Lower leg skin (tissue), 4 donors: ENCODE measurements at places on chromosomes 3 and 15. TPM values are rescaled to one million over a fixed set of nuclear protein-coding genes. Genes with fewer than 3 reads are reported as not detected.

The CHST2 gene
- total RNA-seq = 2.2 TPM

The ACVR2B gene
- 2.5 TPM for total RNA-seq

The GPR160 gene
- 6.3 TPM for total RNA-seq

The SMAD6 gene
- 2.0 TPM for total RNA-seq

The LARP6 gene
- 4.9 TPM for total RNA-seq

The CTDSPL gene
- total RNA-seq = 97.5 TPM
